ENCODE measurements at places on chromosomes 2 and 18.

DNA sequence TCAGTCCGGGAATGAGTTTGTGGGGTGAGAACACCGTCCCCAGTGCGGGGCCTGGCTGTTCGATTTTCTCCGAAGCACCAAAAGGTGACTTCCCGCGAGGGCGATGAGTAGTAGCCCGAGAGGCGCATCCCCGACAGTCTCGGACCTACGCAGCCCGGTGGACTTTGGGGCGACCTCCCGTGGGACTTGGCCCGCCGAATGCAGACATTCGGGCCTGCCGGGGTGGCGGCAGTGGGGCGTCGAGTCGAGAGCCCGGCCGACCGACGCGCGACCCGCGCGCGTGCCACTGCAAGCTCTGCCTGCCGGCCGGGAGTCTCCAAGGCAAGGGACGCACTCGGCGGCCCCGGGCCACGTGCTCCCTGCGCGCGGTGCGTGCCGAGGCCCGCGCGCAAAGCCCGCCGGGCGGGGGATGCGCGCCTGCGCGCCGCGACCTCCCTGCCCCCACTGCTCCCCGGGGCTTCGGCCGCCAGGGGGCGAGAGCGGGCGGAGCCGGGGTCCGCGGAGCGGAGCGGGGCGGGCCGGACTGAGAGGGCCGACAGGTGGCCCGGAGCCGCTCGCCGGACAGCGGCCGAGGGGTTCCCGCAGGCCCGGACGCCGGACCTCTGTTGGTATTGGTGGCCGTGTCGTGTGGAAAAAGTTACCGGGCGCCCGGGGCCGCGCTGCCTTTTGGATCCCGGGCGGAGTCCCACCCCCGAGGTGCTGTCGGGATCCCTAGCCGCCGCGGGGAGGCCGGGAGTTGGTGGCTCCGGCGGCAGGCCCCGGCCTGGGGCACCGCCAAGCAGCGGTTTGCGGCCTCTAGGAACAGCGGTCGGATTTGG, 1.9 kb downstream of the PTMA start:
- DNase-seq, result no peak

GRCh38 chr2:181778621-181779201, 98.4 kb upstream of the NEUROD1 start:
- DNase-seq, result no peak

- DNase-seq, result no peak
Measured at GRCh38 chr2:196597531-196597930, 42.0 kb upstream of the CCDC150 start.

DNA sequence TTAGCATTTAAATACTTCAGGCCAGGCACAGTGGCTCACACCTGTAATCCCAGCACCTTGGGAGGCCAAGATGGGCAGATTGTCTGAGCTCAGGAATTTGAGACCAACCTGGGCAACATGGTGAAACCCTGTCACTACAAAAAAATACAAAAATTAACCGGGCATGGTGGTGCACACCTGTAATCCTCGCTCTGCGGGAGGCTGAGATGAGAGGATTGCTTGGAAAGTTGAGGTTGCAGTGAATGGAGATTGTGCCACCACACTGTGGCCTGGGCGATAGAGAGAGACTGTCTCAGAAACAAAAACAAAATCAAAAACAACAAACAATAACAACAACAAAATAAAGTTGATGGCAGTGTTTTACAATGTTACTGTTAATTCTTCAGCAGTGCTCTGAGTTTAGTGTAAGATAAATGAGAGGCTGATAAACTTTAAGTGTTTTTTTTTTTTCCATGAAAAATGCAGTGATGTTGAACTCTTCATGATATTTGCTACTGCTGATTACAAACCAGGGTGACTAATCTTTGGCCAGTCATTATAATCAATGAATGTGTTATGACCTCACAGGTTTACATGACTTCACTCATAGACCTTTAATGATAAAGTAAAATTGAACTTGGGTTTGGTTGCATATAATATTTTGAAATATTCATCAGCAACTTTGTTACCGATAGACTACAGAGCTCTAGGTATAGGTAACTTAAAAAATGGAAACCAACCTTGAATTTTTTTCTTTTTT, 2.5 kb downstream of the ITGAV start:
- no peak for DNase-seq

GRCh38 chr2:64888591-64889309, 100.4 kb upstream of the SLC1A4 start:
- DNase-seq, result no peak

- no peak for DNase-seq
Measured at GRCh38 chr18:64097497-64097896, 51.4 kb downstream of the LINC00305 start.

- DNase-seq, result no peak
Measured at GRCh38 chr2:238334885-238335284, 14.6 kb downstream of the TRAF3IP1 start.

- DNase-seq, result no peak
Measured at GRCh38 chr18:11851806-11852337, 659 bp downstream of the CHMP1B start.

GRCh38 chr2:42176992-42177738, 8.0 kb downstream of the EML4 start:
- no peak for DNase-seq

DNA sequence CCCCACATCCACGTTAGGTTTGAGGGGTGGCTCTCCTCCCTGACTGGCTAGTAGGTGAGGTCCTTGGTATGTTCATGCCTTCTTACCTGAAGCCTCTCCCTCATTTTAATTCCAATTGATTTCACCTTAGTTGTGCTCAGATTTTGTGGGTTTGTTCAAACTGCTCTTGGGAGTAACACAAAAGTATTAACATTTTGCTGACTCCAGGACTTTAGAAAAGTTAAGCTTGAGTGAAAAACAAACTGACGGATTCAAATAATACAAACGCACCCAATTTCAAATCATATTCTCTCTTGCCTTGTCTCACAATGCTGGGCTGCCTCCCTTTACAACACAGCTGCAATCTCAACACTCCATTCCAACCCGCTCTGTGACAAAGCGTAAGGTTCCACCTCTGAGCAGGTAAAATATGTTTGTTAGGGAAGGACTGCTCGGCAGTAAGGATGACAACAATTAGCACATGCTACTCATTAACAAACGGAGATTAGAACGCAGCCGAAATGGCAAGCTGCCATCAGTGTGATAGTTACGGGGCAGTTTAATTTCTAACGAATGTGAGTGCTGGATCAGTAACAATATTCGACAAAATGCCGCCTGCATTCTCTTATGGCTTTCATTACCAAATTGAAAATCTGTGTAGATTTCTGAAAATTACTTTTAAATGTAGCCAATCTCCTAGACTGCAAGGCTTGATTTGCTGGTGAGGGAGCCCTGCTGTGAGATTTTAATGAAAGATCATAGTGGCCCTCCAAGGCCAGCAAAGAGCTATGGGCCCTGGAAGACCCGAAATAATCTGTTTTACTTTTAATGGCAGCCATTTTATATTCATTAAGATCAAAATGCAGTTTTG, 730.6 kb upstream of the FANCL start:
- DNase-seq, result no peak

DNA sequence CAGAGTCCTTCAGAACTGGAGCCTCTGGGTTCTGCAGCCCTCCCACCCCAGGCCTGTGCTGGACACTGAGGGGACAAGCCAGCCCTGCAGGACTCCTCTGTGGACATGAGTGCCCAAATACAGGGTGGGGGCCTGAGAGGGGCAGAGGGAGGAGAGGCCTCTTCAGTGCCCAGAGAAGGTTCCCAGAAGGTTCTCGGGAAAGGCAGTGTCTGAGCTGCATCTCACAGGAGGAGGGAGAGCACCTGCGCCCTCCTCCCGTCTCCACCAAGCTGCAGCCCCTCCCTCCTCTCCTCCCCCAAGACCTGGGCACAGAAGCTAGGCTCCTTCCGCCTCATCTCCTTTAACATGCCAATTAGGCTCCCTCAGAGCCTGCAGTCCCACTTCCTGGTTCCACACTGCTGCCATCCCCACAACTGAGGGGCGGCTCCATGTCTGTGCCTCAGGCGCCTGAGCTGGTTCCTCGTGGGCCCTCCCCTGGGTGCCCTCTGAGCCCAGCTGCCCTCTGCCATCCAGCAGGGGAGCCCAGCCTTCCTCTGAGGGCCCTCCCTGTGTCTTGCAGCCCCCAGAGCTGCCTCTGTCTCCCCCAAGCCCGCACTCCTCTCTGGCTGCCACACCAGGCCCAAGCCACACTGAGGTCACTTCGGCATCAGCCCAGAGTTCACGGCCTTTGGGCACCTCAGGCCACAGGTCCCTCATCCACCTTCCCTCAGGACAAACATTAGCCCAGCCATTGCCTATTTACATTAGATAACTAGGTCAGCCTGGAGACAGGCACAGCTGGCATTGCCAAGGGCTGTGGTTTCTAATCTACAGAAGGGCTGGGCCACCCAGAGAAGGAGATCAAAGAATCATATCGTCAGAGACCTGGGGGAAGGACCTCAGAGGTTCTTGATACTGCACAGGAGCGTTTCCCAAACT, 28.9 kb downstream of the KCNK3 start:
- DNase-seq, result no peak

- no peak for DNase-seq
Measured at GRCh38 chr2:128560718-128561117, 242.1 kb upstream of the HS6ST1 start.

- DNase-seq, result no peak
Measured at GRCh38 chr2:50612306-50612705, 419.6 kb downstream of the NRXN1 start.

DNA sequence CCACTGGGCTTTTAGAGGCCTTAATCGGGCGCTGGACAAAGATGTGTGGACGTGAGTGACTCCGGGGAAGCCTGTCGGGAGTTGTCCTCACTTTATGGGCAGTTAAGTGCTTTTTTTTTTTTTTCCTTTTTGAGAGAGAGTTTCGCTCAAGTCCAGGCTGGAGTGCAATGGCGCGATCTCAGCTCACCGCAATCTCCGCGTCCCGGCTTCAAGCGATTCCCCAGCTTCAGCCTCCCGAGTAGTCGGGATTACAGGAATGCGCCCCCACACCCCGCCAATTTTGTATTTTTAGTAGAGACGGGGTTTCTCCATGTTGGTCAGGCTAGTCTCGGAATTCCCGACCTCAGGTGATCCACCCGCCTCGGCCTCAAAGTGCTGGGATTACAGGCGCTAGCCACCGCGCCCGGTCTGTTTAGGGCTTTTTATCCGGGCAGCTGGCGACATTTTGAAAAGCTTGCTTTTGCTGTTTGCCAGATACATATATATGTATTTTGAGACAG, 1.5 kb downstream of the MSH6 start:
- DNase-seq, result no peak

DNA sequence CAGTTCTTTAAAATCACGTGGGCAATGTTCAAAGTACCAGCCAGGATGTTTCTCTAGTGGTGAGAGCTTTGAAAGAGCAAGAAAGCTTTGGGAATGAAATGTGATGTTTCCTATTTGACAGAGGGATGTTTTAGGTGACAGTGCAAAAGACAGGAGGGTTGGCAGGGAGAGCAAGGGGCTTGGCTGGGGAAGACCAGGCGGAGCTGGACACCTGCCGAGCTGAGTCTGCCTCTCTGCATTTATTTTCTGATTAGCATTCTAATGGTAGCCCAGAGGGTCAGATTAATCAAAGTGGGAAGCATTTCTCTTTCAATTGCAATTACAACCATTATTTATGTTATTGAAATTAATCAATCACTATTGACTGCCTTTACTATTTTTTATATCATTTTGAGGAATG, 145.4 kb upstream of the RAB12 start:
- DNase-seq, result no peak

DNA sequence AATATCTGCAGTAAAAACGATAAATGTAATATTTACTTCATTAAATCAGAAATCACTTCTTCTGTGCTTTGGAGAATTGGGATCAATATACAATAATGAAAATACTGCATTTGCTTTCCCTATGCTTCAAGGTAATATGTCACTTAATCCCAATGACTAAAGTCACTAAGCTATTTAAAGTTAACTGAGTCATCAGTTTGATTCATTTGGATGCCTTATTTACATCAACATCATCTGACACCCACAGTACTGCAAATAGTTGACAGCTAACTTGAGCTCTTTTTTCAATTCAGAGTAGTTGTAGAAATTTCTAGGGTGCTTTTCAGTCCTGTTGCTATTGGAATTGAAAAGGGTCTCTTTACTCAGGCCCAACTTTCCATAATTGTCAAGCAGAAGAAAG, 776.9 kb upstream of the FSHR start:
- no peak for DNase-seq

GRCh38 chr2:36878429-36878828, 87.9 kb downstream of the STRN start:
- DNase-seq, result no peak

DNA sequence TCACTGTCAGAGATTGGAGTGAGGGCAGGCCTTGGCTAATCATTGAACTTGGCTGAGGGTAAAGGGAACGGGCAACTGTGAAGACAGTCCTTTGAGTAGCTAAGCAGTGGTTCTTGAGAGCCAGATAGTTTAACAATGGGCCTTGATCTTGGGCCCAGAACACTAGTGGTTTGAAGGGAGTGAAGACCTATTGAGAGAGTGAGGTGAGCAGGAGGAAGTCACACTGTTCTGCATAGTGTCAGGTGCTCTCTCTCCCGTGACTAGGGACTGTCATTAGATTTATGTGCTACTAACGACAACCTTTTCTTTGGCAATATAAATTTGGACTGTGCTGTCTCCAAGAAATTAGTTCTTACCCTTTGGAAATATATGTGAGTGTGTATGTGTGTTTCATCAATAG, 44.6 kb upstream of the ALMS1 start:
- no peak for DNase-seq

DNA sequence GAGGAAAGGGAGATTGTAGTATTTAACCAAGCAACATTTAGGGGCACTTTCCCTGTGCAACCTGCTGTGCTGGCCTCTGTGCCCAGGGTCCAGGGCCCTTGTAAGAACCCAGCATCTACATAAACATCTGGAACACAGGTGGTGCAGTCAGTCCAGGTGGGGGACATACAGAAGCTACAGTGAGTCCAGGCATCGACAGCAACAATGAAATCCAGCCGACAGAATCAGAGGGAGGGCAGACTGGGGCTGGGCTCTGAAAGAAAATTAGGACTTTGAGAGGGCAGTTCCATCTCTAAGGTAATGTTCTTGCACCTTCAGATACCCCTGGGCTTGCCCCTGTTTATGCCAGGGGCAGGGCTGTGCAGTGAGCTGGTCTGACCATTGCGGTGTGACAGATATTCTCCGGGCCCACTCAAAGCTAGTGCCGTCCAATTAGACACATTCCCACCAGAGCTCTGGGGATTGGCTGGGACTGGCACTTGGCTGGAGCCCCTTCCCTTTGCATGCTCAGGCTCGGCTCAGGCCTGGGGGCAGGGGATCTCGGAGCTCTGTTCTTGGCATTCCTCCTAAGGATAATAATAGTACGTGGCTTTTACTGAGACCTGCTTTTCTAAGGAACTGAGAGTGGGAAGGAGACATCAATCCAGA, 5.4 kb downstream of the LBH start:
- no peak for DNase-seq

GRCh38 chr18:79577451-79578395, 101.9 kb upstream of the CTDP1 start:
- DNase-seq, result no peak

- DNase-seq, result no peak
Measured at GRCh38 chr2:15181092-15181745, 379.9 kb downstream of the NBAS start.
